ENCODE measurements at places on chromosomes 1 and 21.

GRCh38 chr1:178500091-178500770 is 3.5 kb upstream of the CLEC20A start:
- DNase-seq = no peak

DNA sequence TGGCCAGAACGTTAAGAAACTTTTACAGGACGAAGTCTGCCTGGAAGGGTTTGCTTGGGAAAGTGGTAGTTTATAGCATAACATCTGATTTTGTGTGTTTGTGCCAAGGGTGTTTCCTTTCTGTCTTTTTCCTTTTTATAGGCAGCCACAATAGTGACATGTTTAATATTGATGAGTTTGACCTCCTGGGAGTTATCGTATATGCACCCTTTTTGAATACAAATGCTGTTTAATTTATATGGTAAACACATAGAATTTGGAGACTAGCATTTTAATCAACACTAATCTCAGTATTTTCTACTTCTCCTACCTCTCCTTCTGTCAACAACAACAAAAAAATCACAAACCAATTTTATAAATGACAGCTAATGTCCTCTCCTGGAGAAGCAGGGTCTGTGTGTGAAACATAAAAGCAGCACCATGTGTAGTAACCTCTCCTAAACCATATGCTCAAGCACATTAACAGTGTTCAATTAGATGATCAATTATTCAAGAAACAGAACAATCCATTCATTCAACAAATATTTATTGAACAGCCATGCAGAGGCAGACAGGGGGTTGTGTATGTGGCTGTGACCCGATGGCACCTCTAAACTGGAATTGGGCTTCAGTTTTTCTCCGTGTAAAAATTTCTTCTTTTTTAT is 604 bp upstream of the FMN2 start:
- no peak for DNase-seq

GRCh38 chr1:167428395-167428794 is 89.9 kb downstream of the CD247 start:
- no peak for DNase-seq

DNA sequence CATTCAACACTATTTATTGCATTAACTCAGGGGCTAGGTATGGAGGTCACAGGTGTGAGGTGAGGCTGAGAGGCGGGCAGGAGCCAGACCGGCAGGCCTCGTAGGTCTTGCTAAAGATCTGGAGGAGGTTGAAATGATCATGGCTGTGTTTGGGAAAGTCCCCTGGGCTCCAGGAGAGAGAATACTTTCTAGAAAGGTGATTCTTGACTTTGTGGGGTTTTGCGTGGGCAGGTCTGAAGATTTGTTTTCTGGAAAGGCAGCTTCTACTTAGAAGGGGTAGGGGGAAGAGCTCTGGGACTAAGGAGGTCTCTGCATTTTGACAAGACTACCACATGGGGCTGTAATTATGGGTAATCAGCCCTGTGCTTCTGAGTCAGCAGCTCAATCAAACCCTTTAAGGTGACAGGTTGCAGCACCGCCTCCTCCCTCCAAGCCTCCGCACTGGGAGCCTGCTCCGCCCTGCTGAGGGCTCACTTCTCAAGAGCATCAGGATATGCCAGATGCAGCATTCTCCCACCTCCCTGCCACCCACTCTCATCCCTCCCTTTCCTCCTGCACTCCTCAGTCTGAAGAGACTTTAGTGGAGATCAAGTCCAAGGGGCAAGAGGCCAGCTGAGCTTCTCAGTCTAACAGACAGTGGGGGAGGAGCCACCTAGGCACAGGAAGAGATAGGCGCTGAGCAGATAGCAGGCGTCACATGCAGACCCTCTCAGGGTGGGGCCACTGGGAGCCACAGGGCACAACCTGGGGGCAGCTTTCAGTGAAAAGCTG is 30.5 kb downstream of the SLC30A1 start:
- DNase-seq = peak; percentile 15

GRCh38 chr1:8437347-8437746 is 119.4 kb downstream of the SLC45A1 start:
- DNase-seq = no peak

- DNase-seq = peak; percentile 42
Observed at GRCh38 chr1:201739492-201740085, 89.4 kb upstream of the IPO9 start.

GRCh38 chr1:36365381-36365780 is 20.3 kb downstream of the STK40 start:
- no peak for DNase-seq

DNA sequence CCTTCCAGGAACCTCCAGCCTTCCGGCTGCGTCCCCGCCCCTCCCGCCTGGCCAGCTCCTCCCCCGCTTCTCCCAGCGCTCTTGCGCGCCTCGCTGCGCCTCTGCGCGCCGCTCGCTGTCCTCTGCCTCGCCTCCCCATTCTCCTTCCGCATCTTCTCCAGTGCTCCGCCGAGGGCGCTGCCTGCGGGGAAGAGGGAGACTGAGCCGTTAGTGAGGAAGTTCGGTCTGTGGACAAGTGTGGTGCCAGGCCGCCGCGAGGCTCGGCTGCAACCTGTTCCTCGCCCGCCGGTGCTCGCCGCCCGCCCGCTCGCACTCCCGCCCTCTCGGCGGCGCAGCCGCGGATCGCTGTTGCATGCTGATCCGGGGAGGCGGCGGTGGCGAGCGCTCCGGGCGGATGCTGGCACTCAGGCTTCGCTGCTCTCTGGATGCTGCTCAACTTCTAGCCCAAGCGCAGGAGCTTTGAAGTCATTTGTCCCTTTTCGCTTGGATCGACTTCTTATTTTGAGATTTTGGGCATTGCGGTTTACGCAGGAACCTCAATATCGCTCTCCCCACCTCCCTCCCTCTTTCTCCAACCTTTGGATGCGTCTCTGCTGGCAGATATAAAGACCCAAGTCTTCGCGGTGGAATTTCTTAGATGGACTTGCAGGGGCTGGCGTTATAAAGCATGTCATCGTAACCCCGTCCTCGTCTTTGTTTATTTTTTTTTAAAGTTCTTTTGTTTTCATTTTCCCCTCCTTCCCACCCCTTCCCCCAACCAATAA is 614 bp upstream of the CACNA1E start:
- no peak for DNase-seq

GRCh38 chr1:27634177-27634984 is 604 bp downstream of the FGR start:
- peak; percentile 40 for DNase-seq

All from stimulated activated naive CD4-positive, alpha-beta T cell treated with Interleukin-2 at 50 U/mL for 16 hours (primary cell).